ENCODE measurements at places on chromosomes 1 and 21.

DNA sequence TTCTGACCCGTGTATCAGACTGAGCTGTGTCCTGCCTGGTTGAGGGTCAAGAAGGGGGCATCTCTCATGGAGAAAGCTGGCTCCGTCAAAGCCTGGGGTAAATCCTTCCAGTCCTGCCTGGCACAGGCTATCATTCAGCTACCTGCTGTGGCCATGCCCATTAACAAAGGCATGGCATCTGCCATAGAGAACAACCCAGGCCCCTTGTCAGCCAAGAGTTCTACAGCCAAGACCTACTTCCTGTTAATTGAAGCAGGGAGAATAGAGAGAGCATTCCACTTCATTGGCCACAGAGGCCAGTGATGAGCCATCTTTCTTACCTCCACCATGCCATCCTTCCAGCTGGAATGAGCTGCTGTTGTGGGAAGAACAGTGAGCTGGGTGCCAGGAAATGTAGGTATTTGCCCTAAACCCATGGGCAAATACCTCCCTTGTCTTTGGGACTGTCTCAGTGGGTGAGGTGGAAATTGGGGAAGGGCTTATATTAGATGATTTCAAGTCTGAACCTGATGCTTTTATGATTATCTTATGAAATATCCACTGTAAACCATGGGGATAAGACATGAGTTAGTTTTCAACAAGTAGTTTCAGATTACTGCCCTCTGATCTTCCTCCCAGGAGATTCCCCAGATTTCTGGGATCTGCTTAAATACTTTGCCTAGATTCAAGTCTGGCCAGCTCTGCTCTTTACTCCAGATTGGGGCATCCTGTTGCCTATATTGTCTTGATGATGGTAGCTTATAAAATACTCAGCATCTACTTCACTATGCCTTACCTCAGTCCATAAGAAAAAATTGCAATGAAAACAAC is 11.2 kb upstream of the KCNQ4 start:
- no peak for DNase-seq

GRCh38 chr21:15042531-15042930 is 22.3 kb downstream of the NRIP1 start:
- no peak for DNase-seq

DNA sequence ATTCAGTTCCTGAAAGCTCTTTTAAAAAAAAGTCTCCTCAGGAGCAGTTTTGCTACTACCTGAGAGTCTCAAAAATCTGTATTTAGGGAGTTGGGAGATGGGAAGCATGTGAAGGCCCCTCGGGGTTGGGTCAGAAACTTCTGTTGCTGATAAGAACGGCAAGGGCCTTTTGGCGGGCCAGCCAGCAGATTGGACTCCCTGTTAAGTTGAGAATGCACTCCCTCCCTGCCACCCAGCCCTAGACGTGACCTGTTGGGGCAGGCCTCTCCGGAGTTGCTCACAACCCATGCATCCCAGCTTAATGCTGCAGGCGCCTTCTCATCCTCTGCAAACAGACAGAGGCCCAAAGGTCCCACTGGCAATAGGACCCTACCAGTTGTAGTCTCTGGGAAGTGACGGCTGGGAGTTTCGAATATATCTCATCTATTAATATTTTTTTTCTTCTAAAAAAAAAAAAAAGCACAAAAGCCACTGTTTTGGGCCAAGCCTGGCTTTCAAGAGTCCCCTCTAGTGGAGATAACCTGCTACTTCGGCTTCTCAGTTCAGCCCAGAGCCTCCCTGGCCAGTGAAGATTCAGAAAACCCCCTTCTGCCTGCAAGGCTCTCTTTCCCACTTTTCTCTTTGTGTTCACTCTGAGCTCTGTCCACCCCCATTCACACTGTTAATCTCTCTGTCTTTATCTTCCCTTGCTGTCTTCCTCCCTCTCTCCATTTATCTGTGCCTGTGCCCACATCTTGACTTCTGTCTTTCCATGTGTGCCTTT is 5.3 kb downstream of the PLXNA2 start:
- DNase-seq = peak; percentile 66

GRCh38 chr1:224497714-224498573 is 63.3 kb upstream of the WDR26 start:
- peak; percentile 71 for DNase-seq

- no peak for DNase-seq
These were observed 56.1 kb downstream of the NTPCR start for GRCh38 chr1:233006541-233006973.

DNA sequence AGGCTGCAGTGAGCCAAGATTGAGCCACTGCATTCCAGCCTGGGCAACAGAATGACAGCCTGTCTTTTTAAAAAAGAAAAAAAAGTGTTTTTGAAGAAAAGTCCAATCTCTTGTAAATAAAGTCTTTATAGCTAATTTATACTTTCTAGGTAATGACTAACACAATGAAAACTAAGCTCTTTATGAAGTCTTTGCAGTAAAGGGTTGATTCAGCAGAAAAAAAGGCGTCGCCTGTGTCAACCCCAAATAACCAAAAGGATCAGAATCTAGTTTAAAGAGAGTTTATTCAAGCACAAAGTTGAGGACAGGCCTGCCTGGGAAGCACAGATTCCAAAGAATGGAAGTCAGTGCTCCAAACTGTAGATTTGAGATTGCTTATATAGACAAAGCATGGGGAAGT is 14.3 kb upstream of the PGBD2 start:
- DNase-seq = no peak

All from fibroblast of villous mesenchyme (primary cell).